ENCODE measurements at places on chromosomes 6 and 20.
A peak's percentile ranks its signal among the peaks of the same experiment; 100 is the strongest.

DNA sequence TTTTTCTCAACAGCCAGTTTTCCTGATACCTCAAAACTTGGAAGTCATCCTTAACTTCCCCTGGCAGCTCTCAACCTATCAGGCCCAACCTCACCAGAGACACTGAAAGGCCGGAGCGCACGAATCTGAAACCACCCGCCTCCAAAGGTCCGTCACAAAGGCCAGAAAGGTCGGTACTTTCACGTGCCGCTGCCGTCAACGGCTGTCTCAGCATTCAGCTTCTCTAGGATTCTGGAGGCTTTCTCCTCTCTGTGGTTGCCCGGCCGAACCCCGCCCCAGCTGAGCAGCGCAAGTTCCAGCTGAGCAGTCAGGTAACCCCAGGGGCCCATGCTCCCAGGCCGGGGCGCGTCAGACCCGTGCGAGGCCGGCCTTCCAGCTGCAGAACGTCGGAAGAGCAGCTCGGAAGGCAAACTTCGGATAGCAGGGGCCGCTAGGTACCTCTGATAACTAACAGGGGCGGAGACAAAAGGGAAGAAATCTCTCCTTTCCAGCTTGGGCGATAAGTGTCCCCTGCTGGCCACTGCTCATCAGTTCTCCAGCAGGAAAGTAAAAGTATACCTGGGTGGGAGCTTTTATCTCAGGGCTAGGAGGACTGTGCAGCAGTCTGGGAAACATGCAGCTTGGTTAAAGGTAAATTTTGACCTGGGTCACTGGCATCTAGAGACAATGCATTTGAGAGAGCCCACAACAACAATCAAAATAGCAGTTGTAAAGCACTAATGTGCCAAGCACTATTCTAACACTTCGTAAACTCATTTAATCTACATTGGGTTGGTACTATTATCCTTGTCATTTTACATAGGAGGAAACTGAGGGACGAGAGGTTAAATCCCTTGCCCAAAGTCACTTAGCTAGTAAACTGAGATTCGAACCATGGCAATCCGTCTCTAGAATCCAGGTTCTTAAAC lies 16.1 kb downstream of the ZSCAN12 start:
- peak; percentile 92 for DNase-seq

GRCh38 chr6:111992851-111993250 lies 61.1 kb upstream of the CCN6 start:
- no peak for DNase-seq

DNA sequence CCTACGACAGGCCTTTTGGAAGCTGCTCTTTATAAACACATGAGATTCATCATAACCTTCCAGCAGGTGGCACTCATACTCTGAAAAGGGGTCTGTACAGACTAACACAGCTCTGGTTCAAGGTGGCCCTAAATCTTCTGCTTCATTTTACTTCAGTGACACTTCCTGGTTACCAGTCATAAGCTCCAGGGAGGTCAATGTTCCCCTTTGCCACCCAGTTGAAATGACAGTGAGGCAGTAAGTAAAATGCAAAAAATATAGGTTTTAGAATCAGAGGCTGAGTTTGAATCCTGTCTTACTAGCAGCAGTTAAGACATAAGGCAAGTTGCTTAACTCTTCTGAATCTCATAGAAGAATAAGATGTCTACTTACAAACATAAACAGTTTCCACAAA lies 132.8 kb downstream of the CDK19 start:
- no peak for DNase-seq

- DNase-seq = no peak
Observed at GRCh38 chr20:44113618-44114376, 73.2 kb downstream of the JPH2 start.

GRCh38 chr6:21489826-21490225 lies 103.7 kb upstream of the SOX4 start:
- no peak for DNase-seq

Data from cardiac septum (tissue), 1 donor.